T-helper 2 cell (primary cell): ENCODE measurements at places on chromosomes 2 and 18.

- DNase-seq: no peak
Observed at GRCh38 chr2:2164326-2164917, 166.7 kb downstream of the MYT1L start.

- no peak for DNase-seq
Observed at GRCh38 chr18:65749841-65750240, 971 bp upstream of the CDH7 start.

- DNase-seq: no peak
Observed at GRCh38 chr2:108787216-108787541, 608 bp downstream of the CCDC138 start.

DNA sequence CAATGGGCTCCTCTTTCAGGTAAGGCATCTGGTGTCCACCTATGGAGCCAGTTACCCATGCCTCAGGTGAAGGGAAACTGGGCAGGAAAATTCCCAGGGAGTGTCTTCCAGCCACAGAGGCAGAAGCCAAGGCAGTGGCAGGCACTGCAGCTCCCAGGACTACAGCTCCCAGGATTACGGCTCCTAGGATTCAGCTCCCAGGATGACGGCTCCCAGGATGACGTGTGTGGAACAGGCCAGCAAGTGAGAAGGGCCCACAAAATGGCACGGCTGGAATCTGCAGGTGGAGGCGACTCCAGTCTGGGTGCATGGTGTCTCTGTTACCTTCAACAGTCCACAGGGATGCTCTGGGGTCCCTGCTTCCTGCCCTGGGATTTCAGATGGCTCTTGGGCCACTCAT, 92.1 kb downstream of the PTGR3 start:
- no peak for DNase-seq

DNA sequence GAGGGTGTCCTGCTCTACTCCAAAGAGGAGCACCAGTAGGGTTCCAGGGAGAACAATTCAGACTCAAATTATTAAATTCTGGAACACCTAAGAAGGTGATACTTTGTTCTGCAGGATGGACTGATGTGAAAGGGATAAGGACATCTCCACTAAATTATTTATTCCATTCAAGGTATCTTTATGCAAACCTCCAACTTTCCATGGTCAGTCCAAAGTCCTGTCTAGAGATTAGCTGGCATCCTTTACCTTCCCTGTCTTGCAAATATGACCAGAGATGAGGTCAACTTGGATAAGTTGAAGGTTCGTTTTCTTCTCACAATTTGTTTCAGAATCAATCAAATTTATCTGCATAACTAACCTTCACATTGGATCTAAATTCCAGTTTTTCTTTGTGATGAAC, 8.7 kb upstream of the ZBTB14 start:
- no peak for DNase-seq

GRCh38 chr2:57396355-57397098, 650.1 kb upstream of the VRK2 start:
- no peak for DNase-seq

- peak; percentile 67 for DNase-seq
Observed at GRCh38 chr2:232292395-232293154, 86.0 kb upstream of the ALPP start.

DNA sequence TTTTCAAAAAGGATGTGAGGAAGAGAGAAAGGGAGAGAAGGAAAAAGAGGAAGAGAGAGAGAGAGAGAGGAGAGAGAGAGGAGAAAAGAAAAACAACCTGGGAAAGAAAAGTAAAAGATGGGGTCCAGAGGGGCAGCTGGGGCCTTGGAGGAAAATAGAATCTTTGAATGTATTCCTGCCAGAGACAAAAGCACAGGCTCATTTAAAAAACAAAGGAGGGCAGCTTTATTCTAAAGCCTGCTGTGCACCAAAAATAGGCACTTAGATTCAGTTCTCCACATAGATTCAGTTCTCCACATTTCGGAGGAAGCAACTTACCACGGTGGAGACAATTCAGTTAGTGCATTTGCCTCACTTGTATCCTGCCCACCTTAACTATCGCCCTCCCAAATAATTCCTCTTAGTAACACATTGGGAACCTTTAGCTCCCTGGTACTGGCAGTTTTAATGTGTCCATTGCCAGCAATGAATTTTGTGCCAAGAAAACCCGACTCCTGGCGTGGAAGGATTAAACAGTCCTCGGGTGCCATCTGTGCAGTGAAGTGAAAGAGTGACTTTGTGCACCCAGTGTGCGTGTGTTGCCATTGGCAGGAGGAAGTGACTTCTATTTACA, 71.3 kb downstream of the DPP4 start:
- DNase-seq: no peak

DNA sequence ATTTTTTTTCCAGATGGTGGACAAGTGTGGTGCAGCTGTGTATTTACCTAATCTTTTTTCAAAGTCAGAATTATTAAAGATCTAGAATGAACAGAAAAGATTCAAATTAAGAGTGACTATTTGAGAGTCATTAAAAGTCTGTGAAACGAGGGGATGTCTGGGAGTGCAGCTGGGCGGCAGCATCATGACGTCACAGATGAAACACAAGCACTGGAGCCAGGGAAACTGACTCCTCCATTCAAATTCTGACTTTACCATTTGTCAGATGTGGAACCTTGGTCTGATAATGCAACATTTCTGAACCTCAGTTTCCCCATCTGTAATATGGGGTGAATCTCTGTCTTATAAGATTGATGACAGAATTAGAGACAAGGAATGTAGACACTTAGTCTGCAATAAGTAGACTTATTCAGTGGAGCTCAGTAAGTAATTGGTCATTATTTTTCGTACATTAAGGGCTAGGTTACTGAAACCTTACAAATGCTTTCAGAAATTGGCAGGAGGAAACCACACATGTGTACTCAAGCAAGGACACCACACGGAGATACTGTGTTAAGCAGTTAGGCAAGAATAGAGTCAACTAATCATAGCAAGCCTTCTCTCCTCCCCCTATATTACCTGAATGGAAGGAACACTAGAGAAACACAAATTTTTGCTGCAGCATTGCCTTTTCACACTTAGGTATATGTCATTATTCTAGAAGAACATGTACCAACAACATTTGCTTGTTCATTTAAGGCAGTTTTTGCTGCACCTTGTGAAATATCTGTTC, 27.8 kb upstream of the CXXC1 start:
- no peak for DNase-seq

DNA sequence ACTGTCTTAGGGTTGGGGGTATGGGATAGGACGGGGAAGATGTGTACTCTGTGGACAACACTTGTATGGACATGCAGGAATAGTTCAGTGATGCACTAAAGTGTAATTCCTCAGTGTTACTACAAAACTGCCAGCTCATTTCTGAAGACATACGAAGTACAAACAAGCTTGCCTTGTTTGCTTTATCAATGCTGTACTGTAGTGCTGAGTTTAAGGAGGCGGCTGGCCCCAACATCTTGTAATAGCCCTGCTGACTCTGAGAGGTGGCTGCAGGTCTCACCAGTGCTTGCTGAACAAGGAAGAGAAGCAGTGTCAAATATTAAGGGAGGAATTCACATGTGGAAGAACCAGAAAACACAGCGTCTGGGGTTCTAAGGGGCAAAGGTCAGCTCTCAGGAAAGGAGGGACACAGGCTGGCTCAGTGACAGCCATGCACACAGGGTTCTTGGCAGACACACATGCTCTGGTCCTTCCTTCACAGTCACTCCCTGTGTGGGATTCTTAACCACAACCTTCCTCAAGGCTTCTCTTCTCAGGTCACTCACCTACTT, 39.8 kb upstream of the EVA1A start:
- no peak for DNase-seq

DNA sequence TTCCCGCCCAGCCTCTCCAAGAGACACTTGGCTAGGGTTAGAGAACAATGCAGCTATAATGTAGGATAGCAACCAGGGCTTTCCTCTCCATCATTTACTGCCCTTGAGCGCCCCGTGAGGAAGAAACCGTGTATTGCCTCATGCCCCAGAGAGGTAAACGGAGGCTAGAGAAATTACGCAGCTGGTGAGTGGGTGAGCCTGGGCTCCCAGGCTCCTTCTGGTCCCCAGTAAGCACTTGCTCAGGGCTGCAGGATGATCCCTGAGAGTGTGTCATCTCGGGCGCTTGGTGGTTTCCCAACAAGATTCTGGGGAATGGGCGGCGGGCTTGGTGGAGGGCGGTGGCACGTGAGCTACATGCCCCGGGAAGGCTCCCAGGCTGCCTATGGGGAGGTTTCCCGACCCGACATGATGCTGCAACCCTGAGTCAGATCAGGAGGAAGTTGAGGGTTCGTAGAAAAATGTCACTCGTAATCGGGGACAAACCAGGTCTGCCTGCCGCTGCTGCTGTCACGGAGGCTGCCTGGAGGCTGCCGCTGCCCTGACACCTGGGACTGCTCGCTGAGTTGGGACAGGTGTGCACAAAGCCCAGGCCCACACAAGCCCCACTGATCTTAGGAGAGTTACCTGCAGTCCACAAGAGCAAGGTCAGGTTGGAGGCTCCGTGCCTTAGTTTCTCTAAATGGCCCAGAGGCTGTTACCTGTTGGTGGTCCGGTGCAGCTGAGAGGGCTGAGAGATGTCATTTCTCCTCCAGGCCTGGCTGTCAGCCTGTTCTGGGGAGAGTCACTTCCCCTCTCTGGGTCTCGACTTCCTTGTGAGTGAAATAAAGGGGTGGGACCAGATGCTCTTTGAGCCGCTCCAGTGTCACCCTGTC, at the start of gene GPR55:
TSS of gene GPR55 (minus strand) at position 773 of the 872 bp plus-strand sequence. CDS start 14,280 bp downstream, outside the sequence.
- peak; percentile 87 for DNase-seq

DNA sequence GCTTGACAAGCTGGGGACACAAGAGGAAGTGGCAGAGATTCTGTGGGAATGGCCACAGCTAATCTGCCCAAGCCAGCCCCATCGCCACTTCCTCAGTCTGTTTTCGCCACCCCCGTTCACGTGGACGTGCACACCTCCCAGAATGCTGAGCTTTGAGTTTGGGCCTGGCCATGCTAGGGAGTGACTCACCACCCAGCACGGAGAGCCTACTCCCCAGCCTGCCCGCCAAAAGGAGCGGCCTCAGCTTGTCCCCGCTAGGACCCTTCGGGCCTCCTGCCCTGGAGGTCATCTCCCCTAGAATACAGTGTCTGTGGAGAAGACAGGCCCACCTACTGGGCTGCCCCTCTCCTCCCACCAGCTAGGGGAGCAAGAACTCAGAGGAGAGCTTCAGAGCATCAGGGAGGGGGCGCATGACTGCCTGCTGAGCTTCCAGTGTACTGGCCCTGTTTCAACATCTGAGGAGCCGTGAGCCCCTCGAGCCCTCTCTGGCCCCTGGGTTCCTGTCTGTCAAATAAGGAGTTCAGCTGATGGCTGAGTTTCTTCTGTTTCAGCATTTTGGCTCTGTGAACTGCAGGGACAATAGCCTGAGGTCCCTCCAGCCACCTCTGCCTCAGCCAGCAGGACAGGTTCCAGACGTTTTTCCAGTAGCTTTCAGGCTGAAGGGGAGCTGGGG, 5.1 kb downstream of the SLC35F6 start:
- DNase-seq: peak; percentile 24

DNA sequence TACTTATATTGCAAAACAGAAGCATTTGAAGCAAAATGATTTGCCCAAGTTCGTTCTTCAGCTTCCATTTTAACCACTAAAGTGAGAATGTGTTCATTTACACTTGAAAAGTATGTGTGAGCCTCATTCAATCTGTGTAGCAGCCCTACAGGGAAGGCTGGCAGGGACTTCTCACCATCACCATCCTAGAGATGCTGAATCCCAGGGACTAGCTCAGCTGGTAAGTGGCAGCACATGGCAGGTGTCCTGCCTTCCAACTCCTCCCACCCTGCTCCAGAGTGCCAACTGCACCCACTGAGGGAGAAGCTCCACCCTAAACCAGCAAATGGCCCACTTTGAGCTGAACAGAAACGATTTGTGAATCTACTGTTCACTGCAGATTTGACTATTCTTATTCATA, 91.5 kb downstream of the EN1 start:
- DNase-seq: no peak

- DNase-seq: no peak
Observed at GRCh38 chr2:152161598-152161997, 14.0 kb downstream of the STAM2 start.

- DNase-seq: no peak
Observed at GRCh38 chr2:201118961-201119854, 3.2 kb downstream of the CFLAR start.

DNA sequence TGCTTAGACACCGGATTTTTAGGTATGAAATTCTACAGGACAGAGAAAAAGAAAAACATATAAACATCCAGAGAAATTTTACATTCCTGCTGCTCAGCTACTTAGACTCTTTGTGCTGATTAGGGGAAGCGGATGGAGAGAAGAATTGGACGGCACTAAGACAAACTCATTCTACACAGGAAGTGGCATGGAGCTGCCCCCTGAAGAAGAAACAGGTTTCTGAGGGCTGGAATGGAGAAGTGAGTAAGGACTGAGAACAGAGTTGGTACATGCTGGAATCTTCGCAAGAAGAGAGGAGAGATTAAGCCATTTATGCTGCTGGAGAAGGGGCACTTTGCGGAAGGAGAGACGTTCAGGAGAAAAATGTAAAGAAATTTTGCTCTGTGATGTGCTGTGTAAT, 253.0 kb upstream of the ERBB4 start:
- no peak for DNase-seq

GRCh38 chr2:133773854-133774653, 205.8 kb upstream of the NCKAP5 start:
- no peak for DNase-seq

- DNase-seq: peak; percentile 42
Observed at GRCh38 chr2:218406949-218407618, 7.4 kb downstream of the CTDSP1 start.

DNA sequence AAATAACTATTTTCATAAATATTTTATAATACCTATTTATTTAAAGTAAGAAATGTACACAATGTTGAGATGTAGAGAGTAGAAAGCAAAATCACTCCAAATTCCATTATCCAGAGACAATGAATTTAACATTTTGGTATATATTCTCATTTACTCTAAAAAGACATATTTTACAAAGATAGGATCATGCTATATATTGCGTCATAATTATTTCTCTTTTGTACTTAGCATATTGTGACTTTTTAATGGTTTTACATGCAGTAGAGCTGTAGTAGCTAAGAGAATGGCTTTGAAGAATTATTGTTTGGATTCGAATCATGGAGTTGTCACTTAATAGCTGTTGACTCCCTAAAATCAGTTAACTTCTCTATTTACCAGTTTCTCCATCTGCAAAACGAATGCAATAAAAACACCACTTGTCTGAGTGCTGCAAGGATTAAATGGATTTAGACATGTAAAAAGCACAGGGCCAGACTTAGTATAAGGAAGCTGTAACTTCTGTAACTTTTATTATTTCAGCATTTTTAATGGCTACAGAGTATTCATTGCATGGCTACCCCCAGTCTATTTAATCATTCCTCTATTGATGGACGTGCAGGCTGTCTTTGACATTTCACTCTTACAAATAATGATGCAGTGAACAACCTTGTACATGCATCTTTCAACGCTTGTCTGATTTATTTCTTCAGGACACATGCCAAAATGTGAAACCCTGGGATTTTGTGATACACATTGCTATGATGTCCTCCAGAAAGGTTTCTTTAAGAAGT, 33.2 kb downstream of the KCNS3 start:
- no peak for DNase-seq

- no peak for DNase-seq
Observed at GRCh38 chr18:7417727-7418126, 149.4 kb upstream of the PTPRM start.

GRCh38 chr2:238497610-238498005, 70.9 kb downstream of the ASB1 start:
- DNase-seq: no peak

- no peak for DNase-seq
Observed at GRCh38 chr2:74448771-74449170, 6.1 kb upstream of the INO80B start.
